ENCODE measurements at places on chromosomes 7 and 10.

- no peak for DNase-seq
Observed at GRCh38 chr10:8054494-8055407, at the start of gene GATA3. GATA3 (plus strand) TSS chr10:8054688; CDS start chr10:8055656, 968 bp downstream.

DNA sequence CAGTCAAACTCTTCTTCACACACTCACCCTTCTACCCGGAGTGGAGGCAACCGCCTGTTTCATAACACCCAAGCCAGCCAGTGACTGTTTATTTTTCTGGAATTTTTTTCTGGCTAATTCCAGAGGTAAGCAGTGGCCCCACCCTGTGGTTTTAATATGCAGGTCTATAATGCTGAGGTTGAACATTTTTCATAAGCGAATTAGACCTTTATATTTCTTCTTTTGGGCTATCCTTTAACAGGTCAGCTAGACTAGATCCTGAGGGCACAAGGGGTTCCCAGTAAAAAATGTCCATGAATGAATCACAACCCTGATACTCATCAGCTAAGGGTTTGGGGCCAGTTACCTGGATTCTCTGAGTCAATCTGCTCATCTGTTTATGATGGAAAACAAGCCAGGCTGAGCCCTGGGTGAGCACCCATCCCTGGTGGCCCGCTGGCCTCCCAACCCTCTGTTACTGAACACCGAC, 76.2 kb downstream of the GRB10 start:
- DNase-seq, result no peak

- DNase-seq, result no peak
Observed at GRCh38 chr7:108448584-108449505, 7.4 kb downstream of the NRCAM start.

DNA sequence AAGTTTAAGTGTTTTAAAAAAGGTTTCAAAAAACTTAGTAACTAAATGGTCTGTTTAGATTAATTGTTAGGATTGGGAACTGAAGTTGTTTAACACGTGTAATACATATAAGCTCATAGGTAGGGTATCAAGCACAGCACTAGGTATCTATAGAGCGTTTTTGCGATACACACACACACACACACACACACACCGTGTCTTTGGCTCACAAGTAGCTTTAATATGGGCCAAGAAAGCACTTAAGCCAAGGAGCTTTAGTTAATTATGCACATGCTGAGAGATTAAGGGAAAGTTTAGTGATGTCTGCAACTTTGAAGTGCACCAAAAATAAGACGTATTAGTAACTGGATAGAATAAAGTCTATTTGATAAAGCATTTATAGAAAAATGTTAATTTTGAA, 93.8 kb upstream of the CNTNAP2 start:
- no peak for DNase-seq

DNA sequence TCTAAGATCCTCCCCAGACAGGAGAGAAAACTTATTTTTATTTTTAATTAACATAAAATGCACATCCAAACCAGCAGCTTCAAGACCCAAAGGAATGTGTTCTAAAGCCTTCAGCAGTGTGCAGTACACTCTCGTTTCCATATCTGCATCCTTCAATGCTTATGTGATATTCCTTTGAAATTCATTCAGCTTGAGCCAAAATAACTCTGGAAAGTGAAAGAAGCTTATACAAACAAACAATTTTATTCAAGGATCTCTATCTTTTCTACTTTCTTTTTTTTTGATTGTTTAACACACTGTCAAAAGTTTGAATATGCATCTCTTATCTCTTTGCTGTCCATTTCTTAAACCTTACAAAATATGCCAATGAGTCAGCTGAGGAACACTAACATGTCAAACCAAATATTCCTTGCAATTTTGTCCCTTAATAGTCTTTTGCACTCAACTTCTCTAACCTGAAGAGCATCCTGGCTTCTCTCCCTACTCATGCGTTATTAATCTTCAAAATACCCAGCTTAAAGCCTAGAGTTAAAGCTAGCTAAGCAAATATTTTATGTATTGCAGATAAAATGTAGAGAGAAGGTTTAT, 124.3 kb downstream of the THSD7A start:
- no peak for DNase-seq

DNA sequence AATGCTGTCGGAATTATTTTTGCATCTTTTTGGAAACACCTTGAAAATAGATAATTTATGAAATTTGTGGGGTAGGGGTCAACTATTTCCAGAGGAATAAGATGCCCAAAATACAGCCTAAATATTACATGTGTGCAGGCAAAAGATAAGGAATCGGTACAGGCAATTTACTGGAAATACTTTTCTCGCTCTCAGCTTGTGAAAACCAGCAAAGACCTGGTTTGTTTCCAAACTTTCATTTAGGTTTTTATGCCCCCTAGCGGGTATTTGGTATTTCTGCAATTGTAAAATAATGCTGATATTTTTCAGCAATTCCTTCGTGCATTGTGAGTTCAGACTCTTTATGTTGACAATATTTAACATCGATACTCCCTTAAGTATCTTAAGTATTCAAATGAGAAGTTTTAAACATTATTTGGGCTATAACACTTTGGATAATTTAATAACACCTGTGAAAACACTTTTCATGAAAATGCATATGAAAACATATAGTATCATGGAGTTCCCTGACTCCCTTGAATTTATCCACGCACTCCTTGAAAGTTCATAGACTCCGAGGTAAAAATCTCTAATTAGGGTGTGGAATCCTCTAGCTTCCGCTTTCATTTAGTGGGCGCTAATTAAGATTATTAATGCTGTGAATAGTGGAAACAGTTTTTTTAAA, 132.4 kb downstream of the TSPAN12 start:
- DNase-seq, result no peak

DNA sequence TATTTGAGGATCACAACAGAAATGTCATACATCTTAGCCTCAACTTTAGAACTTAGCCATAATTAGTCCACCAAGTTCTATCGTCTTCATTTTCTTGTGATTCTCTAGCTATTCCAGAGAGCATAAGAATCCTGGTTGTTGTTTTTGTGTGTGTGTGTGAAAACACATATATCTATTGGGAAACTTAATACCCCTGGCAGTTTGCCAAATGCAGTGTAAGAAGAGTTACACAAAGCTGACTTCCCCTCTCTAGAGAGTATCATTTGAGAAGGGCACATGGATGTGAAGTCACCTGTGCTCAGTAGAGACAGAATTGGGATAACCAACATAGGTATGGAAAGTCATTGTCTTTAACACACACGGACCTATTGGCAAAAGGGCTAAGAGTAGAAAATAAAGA, 19.3 kb downstream of the FOXI2 start:
- no peak for DNase-seq

- no peak for DNase-seq
Observed at GRCh38 chr10:78000206-78000605, 29.1 kb downstream of the POLR3A start.

GRCh38 chr10:129894698-129895097, 69.4 kb downstream of the EBF3 start:
- no peak for DNase-seq

DNA sequence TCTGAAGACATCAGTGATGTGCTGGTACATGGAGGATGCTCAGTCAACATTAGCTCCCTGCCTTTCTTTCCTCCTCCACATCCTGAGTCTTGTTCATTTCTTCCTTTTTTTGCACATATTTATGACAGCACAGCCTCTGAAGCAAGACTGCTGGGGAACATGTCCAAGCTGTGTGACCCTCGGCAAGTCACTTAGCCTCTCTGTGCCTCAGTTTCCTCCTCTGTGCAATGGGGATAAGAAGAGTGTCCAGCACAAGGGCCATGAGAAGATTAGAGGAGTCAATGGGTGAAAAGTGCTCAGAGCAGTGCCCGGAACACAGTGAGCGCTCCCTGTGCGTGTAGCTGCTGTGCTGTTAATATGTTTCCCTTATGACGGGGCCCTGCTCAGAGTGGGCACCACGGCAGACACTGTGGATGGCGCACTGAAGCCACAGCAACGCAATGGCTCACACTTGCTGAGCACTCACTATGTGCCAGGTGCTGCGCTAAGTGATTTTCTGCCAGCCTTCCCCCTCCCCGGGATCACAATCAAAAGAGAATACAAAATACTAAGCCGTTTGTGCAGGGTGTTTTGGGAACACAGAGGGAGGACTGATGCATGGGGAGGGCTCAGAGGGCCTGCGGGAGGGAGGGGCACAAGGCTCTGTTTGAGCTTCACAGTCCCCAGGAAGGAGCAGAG, 28.7 kb downstream of the ZCCHC24 start:
- DNase-seq, result no peak

DNA sequence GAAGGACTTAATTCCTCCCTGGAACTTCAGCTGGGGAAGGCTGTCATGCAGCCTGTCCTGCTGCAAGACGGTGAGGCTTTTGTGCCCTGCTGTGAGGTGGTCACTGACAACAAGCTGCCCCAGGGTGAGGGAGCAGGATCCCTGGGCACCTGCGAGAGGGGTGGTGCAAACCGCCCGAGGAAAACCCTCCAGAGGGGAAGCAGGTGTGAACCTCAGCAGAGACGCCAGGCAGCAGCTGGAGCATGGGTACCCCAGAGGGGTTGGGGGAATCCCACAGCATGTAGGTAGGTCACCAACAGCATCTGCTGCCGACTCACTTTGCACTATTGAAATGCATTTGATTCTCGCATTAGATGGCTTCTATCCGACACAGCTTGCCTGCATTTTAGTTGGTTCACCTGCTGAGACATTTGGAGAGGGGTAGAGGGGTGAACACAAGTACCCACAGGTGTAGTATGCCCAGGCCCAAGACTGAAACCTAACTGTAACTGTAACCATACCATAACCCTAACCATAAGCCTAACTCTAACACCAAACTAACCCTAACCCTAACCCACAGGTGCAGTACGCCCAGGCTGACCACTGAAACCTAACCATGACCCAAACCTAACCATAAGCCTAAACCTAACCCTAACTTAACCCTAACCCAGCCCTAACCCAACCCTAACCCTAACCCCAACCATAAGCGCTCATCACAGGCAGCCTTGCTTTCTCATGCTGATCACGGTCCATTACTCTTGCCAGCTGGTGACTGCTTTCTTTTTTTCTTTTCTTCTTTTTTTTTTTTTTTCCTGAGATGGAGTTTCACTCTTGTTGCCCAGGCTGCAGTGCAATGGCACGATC, 85.9 kb downstream of the ELFN1 start:
- DNase-seq, result no peak

DNA sequence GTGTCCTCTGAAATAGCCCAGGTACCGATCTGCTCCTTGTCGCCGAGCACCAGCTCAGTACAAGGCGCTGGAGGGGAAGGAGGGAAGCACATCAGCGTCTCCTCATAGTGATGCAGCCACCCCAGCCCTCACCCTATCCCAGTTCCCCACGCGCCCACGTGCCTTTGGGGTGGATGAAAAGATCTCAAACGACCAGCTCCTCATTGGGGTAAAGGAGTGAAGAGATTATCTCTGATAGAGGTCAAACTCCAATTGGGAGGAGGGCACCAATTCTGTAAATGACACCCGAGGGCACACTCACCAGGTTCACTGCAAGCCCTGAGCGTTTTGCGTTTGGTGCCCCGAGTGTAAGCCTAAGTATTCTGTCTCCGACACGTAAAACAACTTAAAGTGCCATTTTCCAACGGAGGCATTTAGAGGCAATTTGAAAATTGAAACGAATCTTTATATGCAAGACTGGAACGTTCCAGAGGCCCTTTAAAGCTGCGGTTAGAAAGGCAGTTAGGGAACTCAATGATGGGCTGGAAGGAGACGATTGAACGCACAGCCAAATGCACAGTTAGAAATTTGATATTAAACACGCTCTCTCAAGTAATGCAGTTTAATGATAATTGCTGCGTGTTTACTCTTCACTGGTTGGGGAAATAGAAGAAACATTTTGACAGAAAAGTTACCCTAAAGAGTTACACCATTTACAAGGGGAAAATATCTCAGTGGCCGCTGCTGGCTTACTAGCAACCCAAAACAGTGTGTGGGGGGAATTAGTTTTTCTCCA, 8.9 kb upstream of the EMX2 start:
- DNase-seq, result no peak

DNA sequence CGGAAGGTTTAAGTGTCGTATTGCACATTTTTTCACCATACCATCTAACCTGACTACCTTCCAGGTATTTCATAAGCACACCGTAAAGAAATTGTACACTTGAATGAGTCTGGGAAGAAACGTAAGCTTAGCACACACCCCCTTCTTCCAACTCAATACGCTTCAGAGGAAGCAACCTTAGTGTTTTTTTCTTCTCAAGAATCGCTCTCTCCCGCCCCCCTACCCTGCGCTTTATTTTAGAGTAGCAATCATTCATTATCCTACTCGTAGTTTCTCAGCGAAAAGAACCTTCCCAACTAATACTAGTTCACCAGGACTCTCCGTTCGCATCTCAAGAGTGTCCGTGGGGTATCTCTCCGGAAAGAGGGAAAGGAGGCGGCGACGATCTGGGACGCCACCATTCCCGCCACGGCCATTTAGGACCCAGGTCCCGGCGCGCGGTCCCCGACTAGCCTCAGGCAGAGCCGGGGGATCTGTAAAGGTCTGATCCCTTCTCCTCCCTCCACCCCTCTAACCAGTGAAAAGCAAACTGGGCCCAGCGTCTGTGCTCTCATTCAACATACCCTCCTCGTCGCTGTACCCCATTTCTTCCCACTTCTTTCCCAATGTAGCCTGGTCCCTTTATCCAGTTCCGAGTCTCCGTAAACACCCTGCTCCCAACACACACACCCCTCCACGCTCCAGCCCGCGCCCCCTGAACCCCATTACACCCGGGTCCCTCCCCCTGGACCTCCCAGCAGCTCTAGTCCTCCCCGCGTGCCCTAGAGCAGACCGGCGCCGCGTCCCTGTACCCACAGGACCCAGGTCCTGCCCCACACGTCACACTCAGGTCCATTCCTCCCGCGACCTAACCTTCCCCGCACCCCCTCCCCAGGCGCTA, 16.0 kb downstream of the MYOZ1 start:
- DNase-seq, result no peak

- no peak for DNase-seq
Observed at GRCh38 chr7:87797395-87797794, 78.8 kb downstream of the SLC25A40 start.

- DNase-seq, result no peak
Observed at GRCh38 chr7:99615989-99616358, 772 bp upstream of the ZSCAN25 start.

DNA sequence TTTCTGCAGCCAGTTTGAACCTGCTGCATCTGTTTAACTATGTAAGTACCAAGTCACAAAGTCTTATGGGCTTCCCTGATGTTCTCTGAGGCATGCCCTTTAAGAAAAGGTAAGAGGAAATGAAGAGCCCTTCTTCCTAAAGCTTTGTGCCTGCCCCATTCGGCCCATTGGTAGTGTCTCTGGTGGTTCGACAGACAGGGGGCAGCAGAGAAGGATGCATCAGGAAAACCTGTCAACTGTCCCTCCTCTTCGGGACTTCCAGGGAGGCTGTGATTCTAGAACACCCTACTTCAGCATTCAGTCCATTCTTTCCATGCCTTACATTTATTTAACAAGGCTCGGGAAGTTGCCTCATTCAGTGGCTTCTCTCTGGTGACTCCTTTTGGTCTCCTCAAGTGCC, 1.9 kb upstream of the SFRP4 start:
- DNase-seq, result no peak

GRCh38 chr10:18209241-18209640, 69.0 kb downstream of the CACNB2 start:
- no peak for DNase-seq

GRCh38 chr10:86347856-86348255, 18.7 kb downstream of the GRID1 start:
- no peak for DNase-seq

- no peak for DNase-seq
Observed at GRCh38 chr7:157674715-157675426, 338.1 kb downstream of the DNAJB6 start.

GRCh38 chr7:128703609-128704241, 31.6 kb downstream of the GARIN1A start:
- DNase-seq, result no peak

- DNase-seq, result no peak
Observed at GRCh38 chr10:66572700-66573099, 353.1 kb upstream of the LRRTM3 start.

GRCh38 chr7:997404-998395, 14.7 kb downstream of the CYP2W1 start:
- DNase-seq, result no peak
